Coronary artery (tissue), 2 donors: ENCODE measurements at places on chromosomes 7 and 10.

- no peak for DNase-seq
Measured at GRCh38 chr7:65354263-65354662, 19.4 kb upstream of the ZNF92 start.

DNA sequence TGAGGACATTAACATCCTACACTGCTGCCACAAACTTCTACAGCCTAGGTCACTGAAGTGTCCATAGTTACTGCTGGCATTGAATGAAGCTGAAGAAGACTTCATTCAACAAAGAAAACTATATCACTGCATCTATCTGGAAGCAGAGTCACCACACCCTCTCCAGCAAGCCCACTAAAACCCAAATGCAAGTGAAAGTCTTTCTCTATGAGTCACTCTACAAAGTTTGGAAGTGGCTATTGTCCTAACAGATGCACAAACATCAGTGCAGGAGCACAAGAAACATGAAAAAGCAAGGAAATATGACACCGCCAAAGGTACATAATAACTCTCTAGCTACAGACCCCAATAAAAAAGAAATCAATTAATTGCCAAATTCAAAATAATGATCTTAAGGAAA lies 43.5 kb upstream of the CAMK2B start:
- no peak for DNase-seq

- no peak for DNase-seq
Measured at GRCh38 chr7:7920481-7920880, 48.1 kb upstream of the GLCCI1 start.

DNA sequence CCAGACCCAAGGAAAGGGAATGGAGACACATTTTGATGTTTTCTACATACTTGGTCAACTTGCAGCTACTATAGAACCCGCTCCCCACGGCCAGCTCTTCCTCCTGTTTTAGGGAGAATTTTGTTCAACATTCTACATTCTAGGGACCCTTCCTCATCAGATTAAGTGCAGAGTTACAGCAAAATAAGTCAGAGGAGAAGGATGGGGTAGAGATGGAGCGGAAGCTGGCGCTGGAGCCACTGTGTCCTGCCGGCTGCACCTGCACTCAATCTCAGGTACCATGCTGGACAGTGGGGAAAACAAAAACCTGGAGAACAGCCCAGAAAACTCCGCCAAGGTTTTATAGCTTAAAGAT lies 79.4 kb upstream of the EN2 start:
- no peak for DNase-seq

GRCh38 chr7:24857623-24858022 lies 100.4 kb upstream of the GSDME start:
- no peak for DNase-seq

- DNase-seq, result no peak
Measured at GRCh38 chr7:158263964-158264748, 323.5 kb downstream of the PTPRN2 start.

GRCh38 chr10:9299966-9300365 lies 1245.5 kb downstream of the GATA3 start:
- DNase-seq, result no peak

DNA sequence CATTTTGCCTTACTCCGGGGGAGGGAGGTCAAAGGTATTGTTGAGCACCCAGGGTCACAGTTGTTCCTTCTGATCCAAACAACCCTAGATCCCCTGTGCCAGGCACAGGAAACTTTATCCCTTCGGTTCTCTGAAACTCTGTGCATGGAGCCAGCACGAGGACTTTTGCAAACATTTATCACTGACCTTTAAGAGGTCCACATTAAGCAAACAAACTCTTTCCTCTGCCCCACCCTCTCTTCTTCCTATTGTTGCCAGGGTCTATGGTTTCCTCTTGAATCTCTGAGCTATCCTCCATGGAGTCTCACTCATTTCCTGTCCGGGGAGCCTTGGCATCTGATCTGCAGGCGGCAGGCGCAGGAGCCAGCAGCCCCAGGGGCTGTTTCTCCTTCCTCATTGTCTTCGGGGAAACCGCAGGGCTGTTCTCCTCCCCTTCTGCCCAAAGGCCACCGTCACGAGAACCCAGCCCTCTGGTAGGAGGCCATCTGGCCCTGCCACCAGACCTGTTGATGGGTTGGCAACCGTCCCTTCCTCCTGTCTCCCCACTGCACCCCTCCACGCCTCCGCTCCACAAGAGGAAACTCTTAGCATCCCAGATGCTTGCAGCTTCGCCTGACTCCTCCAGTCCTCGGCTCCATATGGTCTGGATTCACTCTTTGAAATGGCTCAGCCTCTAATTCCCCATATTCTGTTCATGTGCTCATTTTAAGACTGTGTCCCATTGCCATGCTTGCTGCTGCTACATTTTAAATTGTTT lies 327.3 kb upstream of the NRP1 start:
- peak; percentile 79 for DNase-seq

DNA sequence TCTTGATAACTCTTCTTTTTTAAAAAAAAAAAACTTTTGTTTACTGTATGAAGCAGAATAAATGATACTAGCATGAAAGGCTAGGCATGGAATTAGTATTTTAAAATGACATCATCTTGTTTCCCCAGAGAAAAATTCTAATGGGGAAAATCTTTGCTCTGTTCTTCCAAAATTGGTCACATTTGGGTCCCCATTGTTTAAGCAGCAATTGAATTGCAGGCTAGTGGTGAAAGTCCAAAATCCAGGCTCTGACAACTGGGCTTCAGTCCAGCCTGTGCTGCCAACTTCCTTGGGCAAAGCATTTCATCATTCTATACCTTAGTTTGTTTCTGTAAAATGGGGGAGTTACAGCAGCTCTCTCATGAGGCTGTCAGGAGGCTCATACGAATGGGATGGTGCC lies 726.4 kb downstream of the KCNMA1 start:
- DNase-seq, result no peak

DNA sequence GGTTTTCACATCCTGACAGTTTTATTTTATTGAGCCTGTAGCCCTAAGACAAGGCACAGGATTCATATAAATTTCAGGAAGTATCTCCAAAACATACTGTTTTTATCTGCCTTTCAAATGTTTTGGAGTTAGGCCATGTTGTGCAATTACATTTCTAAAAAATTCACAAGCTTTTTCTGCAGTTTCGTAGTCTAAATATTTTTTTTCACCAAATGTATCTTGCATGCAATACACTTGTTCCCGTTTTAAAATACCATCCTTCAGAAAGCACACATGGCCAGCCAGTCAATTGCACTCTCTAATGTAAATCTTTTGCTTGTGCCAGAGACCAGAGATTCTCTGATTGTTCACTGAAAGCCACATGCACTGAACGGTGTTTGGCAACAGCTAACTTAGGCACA lies 161.5 kb upstream of the PRKCQ start:
- DNase-seq, result no peak
